Esophagus muscularis mucosa (tissue), 4 donors: ENCODE measurements at places on chromosomes 11 and 22. TPM values are rescaled to one million over a fixed set of nuclear protein-coding genes. Genes with fewer than 3 reads are reported as not detected.

DNA sequence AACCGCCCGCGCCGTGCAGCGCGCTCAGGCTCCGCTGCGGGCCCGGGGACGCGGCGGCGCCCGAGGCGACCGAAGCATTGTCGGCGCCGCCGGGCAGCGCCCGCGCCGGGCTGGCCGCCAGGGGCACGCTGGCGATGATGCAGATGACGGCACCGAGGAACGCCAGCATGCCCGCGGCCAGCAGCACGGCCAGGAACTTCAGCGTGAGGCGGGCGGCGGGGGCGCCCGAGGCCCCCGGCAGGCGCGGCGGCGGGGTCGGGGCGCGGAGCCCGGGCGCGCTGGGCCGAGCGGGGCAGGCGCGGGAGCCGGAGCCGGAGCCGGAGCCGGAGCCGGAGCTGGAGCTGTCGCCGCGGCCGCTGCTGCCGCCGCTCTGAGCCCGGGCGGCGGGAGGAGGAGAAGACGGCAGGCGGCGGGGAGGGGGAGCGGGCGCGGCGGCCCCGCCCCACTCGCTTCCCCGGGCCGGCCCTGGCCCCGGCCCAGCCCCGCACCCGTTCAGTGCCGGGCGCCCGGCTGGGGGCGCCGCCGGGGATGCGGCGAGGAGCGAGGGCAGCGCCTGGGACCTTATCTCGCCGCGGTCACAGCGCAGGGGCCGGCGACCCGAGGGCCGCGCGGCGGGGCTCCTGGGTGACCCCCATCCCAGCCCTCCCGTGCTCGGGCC is at the start of gene NPTXR:
NPTXR (minus strand) TSS at position 372 of the 658 bp plus-strand sequence.
- H3K27me3 ChIP-seq, result no peaks in the 10 kb centered on the region
- H3K4me3 ChIP-seq, result peak within 1 kb of the TSS; percentile 64
- H3K4me1 ChIP-seq, result peaks cover 30% of the 10 kb centered on the region

- peaks cover 4% of the 10 kb centered on the region for H3K36me3 ChIP-seq
- no peaks in the 10 kb centered on the region for H3K27me3 ChIP-seq
- peaks cover 12% of the 10 kb centered on the region for H3K4me1 ChIP-seq
- DNase-seq, result no peak
- no peak overlapping the region for H3K4me3 ChIP-seq
These were observed 15.4 kb upstream of the ANGPTL5 start for GRCh38 chr11:101931692-101932091.

GRCh38 chr11:123377355-123377754 is 52.7 kb upstream of the GRAMD1B start:
- DNase-seq, result no peak
- H3K4me1 ChIP-seq, result no peaks in the 10 kb centered on the region
- H3K4me3 ChIP-seq, result no peak overlapping the region
- no peaks in the 10 kb centered on the region for H3K36me3 ChIP-seq

DNA sequence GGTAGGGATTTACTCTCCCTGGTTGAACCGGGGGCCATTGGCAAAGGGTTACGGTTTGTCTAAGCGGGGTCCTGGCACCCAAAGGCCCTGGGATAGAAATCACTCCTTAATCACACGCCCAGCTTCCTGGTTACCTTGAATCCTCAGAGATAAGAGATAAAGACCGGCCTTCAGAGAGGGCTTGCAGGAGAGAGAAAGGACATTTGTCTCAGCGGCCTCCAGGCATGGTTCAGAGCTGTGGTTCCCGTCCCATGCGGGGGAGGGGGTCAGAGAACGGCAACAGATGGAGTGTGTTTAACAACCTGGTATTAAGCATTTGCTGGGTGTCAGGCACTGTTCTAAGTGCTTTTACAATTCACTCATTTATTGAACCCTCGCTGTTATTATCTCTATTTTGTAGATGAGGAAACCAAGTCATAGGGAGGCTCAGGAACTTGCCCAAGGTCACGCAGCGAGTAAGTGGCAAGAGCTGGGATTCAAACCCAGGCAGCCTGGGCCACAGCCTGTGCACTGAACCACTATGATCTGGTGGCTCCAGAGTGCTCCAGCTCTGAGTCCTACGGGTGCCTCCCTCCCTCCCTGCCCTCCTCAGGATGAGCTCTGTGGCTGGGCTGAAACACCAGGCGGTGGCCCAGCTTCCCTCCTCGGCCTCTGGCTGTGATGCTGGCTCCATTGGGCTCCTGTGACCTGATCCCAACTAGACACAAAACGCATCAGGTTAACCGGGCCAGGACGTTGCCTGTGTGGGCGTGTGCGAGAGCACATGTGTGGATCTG is 18.6 kb downstream of the LRRC10B start:
- no peak overlapping the region for H3K27ac ChIP-seq
- H3K36me3 ChIP-seq, result no peaks in the 10 kb centered on the region
- H3K4me3 ChIP-seq, result no peak overlapping the region
- DNase-seq, result no peak
- no peaks in the 10 kb centered on the region for H3K27me3 ChIP-seq

DNA sequence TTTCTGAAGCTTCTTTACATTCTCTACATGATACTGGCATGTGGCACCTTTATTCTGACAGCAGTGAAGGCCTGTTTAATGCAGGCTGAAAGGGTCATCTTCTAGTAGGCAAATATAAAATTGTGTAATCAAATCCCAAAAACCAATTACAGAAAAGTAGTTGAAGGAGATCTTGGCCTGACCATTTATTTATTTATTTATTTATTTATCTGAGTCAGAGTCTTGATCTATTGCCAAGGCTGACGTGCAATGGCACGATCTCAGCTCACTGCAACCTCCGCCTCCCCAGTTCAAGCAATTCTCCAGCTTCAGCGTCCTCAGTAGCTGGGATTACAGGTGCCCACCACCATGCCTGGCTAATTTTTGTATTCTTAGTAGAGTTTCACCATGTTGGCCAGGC is 22.7 kb upstream of the CECR2 start:
- no peak for DNase-seq
- H3K27me3 ChIP-seq, result no peaks in the 10 kb centered on the region
- no peaks in the 10 kb centered on the region for H3K36me3 ChIP-seq
- H3K27ac ChIP-seq, result no peak overlapping the region

DNA sequence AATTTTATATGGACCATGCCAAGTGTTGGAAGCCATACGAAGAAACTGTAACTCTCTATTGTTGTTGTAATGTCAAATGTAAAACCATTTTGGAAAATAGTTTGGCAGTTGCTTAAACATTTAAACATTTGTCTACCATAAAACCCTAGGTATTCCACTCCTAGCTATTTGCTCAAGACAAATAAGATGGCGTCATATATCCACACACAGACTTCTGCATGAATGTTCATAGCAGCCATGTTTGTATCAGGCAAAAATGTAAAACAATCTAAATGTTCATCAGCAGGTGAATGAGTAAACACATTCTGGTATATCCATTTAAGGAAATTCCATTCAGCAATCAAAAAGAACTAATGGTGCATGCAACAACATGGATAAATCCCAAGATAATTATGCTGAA is 27.9 kb downstream of the OR9I1 start:
- no peaks in the 10 kb centered on the region for H3K36me3 ChIP-seq
- no peaks in the 10 kb centered on the region for H3K4me1 ChIP-seq
- H3K27ac ChIP-seq, result no peak overlapping the region
- H3K27me3 ChIP-seq, result no peaks in the 10 kb centered on the region
- DNase-seq, result no peak
- no peak overlapping the region for H3K4me3 ChIP-seq

DNA sequence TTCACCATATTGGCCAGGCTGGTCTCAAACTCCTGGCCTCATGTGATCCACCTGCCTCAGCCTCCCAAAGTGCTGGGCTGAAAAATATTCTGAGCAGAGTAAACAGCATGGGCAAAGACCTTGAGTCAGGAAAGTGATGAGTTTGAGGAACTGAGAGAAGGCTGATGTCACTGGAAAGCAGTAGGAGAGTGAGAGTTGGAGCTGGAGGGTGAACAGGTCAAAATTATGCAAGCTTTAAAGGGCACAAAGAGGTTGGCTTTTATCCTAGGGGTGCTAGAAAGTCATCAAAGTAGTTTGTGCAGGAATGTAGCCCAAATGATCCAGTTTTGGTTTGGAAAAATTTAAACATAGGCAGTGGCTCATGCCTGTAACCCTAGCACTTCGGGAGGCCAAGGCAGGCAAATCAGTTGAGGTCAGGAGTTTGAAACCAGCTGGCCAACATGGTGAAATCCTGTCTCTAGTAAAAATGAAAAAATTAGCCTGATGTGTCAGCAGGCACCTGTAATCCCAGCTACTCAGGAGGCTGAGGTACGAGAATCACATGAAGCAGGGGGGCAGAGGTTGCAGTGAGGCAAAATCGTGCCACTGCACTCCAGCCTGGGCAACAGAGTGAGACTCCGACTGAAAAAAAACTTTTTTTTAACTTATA is 44.7 kb upstream of the CXCR5 start:
- no peaks in the 10 kb centered on the region for H3K4me1 ChIP-seq
- H3K27ac ChIP-seq, result no peak overlapping the region
- no peaks in the 10 kb centered on the region for H3K36me3 ChIP-seq
- no peak for DNase-seq
- H3K27me3 ChIP-seq, result no peaks in the 10 kb centered on the region

DNA sequence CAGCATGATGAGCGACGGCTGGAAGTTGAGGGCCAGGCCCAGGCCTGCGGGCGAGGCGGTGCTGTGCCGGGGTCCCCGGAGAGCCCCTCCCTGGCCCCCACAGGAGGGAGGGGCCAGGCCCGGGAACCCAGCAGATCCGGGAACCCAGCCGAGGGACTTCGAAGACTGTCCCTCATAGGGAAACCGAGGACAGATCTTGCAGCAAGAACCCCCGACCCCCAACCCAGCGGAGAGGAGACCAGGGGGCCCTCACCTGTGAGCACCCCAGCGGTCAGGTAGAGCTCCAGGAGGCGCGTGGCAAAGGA is 2.4 kb downstream of the SLC16A8 start:
- H3K27me3 ChIP-seq, result peaks cover 60% of the 10 kb centered on the region
- H3K4me3 ChIP-seq, result peak overlapping the region; percentile 49
- no peak for DNase-seq
- peaks cover 28% of the 10 kb centered on the region for H3K4me1 ChIP-seq
- H3K27ac ChIP-seq, result no peak overlapping the region
- H3K36me3 ChIP-seq, result no peaks in the 10 kb centered on the region

- no peak overlapping the region for H3K27ac ChIP-seq
- no peak overlapping the region for H3K4me3 ChIP-seq
- no peaks in the 10 kb centered on the region for H3K27me3 ChIP-seq
- peaks cover 35% of the 10 kb centered on the region for H3K4me1 ChIP-seq
- H3K36me3 ChIP-seq, result no peaks in the 10 kb centered on the region
These were observed 93.2 kb upstream of the TP53I11 start for GRCh38 chr11:45043755-45044475.

- H3K27ac ChIP-seq, result peak overlapping the region; percentile 78
- no peak overlapping the region for H3K4me3 ChIP-seq
- peaks cover 90% of the 10 kb centered on the region for H3K4me1 ChIP-seq
- peak; percentile 91 for DNase-seq
- peaks cover 9% of the 10 kb centered on the region for H3K36me3 ChIP-seq
- H3K27me3 ChIP-seq, result no peaks in the 10 kb centered on the region
These were observed 4.4 kb downstream of the TOLLIP start for GRCh38 chr11:1305063-1305495.

DNA sequence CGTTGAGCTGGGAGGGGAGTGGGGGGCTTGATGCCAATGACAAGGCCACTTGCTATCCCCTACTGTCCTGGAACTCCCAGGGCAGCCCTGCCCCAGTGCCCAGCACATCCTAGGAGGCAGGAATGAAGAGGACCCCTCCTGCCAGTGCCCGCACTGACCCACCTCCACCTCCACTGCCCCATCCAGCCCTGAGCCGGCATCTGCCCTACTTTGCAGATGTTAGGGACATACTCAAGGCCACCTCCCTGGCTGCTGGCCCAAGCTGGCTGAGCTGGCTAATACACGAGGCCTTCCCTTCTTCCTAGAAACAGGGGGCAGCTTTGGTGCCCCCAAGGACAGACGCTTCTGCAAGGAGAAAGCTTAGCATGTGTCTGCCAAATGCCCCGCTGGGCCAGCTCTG is 10.8 kb downstream of the DHCR7 start:
- DNase-seq, result no peak
- H3K4me1 ChIP-seq, result no peaks in the 10 kb centered on the region
- peaks cover 80% of the 10 kb centered on the region for H3K36me3 ChIP-seq
- no peak overlapping the region for H3K27ac ChIP-seq
- no peaks in the 10 kb centered on the region for H3K27me3 ChIP-seq
- H3K4me3 ChIP-seq, result no peak overlapping the region

The GSTT4 gene
- total RNA-seq, result not detected

The AMPD3 gene
- total RNA-seq, result 7.5 TPM
